Activated CD4-positive, alpha-beta T cell treated with anti-CD3 and anti-CD28 coated beads, Interleukin-2, amount 50 U/mL, for 24 hours (primary cell): ENCODE measurements at places on chromosomes 1 and 21.

DNA sequence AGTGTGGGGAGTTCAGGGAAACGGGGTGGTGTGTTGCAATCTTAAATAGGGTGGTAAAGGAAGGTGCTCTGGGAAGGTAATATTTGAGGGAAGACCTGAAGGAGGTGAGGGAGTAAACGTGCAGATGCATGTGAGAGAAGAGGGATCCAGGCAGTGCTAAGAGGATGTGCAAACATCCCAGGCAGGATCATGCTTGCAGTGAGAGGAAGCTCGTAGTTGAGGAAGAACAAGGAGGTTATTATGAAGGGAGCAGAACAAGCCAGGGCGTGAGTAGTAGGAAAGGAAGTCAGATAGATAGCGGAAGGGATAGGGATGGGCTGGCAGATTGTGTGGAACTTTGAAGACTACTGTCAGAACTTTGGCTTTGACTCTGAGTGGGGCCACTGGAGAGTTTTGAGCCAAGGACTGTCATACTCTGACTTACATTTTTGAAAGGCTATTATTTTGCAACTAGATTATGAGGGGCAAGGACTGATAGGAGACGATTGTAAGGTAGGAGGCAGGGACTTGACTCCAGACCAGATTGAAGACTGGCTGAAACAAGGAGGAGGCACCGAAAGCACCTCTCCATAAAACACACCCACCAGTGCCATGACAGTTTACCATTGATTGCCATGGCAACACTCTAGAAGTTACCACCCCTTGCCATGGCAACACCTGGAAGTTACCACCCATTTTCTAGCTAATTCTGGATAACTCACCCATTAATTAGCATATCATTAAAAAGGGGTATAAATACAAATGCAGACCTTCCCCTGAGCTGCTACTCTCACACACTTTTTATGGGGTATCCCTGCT lies 67.0 kb downstream of the XCL2 start:
- no peak for DNase-seq

DNA sequence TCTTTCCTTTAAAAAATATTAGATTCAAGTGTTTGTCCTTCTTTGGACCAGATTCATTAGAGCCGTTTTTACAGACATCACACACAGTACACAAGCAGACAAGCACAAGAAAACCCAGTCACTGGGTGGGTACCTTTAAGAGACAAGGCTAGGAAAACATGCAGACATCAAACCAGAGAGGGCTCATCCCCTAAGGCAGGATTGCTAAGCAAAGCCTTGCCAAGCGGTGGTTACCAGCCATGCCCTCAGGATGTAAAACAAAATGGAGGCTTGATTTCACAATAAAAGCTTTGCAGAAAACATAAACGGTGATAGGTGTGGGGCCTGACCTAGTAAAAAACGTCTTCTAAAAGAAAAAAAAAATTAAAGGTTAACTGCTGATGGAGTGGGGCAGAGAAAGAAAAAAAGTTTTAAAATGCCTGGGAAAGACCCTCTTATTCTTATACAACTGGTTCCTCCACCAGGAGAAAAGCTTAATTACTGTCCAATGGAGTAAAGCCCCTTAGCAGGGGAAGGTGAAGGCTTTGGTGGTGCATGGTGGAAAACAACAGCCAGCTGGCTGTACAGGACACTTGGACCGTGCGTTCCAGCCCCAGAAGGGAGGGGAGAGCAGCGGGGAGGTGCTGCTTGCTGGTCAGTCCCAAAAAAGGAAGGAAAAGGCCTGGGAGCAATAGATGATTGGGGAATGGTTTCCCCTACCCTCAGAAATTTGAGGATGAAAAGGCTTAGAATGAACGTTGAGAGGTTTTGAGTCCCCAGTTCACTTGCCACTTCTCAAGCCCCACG lies 30.4 kb upstream of the FMO1 start:
- DNase-seq = no peak

DNA sequence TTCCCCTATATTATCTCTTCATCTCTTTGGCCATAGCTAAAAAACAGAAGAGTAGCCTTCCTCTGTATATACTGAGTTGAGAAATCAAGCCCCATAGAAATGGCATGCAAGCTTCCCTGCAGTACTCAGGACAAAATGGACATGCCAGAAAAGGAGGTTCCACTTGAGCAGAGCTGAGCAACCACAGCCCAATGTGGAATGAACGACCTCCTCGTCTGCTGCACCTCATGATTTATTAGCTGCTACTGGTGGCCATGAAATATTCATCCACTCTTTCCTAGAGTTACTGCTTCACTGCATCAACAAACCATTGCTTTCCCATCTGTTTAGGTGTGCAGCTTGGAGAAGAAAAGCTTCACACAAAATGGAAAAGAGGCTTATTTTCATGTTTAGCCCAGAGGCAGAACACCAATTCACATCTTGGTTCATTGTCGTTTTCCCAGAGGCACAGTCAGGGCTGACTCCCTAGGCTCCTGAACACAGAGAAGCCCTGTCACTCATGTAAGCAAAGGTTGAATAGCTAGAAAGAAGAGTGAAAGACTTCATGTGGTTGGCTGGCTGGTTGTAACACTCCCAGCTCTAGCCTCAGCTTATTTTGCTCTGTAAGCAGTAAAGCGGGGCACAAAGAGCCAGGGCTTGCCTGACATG lies 148.0 kb downstream of the TSEN15 start:
- DNase-seq = no peak

- DNase-seq = no peak
Measured at GRCh38 chr1:234598974-234599616, 10.9 kb downstream of the IRF2BP2 start.

GRCh38 chr1:208272311-208272710 lies 28.1 kb upstream of the PLXNA2 start:
- DNase-seq = no peak

DNA sequence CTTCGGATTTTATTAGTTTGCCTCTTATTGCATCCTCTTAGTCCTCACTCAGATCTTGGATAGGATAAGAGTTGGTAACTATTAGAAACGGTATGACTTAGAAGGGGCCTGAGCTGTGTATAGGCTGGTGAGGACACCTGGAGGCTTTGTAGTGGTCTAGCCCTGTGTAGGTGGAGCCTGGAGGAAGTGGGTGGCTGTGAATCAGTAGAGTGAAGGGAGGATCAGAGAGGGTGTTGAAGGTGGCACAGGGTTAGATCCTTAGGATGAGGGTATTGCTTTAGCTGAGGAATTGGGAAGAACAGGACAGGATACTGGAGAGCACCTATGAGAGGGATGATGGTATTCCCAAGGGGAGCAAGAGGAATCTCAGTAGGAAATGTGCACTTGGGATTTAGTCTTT lies 5.7 kb downstream of the VANGL1 start:
- DNase-seq = no peak

DNA sequence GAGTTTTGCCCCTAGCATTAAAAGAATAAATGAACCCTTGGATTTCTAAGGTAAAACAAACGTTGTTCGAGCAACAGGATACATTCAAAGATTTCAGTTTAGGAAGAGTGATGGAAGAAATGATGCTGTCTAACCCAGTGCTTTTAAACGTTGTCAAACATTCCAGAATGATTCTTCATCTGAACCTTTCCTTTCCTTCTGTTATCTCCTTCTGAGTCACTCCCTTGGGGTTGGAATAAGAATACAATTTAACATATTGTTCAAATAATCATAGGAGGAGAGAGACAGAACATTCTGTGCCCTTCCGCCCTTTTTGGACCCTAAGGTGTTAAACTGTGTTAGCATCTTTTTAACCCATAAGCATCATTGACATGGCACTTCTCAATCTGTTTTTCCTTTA lies 61.1 kb upstream of the RCOR3 start:
- DNase-seq = no peak

DNA sequence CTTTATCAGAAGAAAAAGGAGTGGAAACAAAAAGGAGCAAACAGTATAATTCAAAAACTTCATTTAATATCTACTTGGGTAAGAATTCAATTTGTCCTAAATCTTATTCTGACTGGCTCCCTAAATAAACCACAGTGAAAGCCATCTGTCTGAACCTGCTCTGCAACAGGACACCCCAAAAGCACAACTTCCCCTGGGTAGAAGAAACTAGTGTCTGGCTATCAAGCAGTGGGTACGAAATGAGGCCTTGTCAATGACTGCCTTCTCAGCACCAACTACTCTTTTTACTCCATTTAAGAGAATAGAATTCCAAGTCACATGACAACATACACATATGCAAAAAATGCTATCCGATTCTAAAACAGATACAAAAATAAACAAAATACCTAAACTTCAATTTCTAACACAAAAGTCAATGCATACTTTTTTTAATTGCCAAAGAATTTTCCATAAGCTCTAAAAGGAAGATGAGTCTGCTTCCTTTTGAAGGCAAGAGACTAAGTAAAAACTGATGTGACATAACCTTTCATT lies 206.8 kb downstream of the SLC45A1 start:
- no peak for DNase-seq

DNA sequence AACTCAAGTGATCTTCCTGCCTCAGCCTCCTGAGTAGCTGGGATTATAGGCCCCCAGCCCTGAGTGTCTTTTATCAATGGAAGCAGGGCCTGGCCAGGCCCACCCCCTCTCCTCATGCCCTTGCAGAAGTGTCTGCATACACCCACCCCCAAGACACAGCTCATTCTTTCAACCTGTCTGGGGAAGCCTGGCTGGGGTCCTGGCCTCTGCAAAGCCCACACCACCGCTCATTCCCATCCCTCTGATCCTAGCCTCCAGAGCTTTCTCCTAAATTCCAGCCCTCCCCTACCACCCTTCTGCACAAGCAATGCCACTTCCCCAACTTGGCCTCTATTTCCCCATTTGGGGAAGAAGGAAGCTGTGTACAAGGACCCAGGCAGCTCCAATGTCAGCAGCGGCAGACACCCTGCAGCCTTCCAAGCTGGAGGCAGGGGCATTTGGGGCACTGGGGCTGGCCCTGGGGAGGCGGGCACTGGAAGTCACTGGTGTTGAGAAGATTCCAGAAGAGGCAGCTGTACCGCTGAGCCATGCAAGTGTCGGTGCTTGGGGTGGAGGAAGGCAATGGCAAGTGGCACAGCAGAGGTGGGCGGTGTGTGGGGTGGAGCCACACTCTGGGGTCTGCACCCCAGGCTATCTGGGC lies 33.7 kb upstream of the ARF1 start:
- no peak for DNase-seq

DNA sequence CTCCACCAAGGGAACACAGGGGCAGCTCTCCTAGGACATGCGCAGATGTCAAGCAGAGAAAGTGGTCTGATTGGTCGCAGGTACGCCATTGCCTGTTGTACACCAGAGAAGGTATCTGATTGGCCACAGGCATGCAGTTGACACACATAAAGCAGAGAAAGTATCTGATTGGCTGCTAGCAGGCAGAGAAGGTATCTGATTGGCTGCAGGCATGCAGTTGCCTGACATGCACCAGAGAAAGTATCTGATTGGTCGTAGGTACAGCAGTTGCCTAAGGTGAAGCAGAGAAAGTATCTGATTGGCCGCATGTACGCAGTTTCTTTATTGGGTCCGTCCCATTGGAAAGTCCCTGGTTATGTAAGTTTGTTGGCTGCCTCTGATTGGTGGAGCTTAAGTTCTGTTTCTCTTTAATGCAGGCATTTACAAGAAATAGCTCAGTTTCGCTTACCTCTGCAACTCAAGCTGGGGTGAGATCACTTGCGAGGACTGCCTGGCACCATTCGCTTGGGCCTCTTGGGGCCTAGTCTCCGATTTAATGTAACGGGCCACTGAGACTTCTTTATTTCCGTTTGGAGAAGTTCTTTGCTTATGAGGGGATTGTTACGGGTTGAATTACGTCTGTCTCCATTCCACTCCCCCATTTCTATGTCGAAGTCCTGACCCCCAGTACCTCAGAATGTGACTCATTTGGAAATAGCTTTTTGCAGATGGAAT lies 74.2 kb downstream of the SIK1 start:
- DNase-seq = no peak

- no peak for DNase-seq
Measured at GRCh38 chr21:25508364-25508763, 98.9 kb downstream of the MRPL39 start.

DNA sequence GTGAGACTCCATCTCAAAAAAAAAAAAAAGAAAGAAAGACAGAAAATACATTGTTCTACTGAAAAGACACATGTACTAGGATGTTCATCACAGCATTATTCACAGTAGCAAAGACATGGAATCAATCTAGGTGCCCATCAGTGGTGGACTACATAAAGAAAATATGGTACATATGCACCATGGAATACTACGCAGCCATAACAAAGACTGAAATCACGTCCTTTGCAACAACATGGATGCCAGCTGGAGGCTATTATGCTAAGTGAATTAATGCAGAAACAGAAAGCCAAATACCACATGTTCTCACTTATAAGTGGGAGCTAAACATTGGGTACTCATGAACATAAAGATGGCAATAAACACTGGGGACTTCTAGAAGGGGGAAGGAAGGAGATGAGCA lies 48.9 kb upstream of the SLC19A2 start:
- DNase-seq = no peak

DNA sequence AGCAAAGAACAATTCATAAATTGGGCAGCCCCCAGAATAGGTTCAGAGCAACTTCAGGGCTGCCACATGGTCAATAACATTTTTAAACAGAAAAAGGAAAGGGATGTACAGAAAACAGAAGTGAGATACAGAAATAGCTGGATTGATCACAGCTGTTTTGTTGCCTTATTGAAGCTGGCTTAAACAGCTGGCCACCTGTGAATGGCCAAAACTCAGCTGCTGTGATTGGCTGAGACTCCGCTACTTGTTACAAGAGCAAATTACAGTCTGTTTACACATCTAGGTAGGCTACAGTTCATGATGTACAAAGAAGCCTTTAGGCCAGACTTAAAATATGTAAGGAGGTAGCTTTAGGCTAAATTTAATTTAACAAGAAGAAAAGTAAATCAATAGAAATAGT lies 11.6 kb upstream of the IFNAR1 start:
- DNase-seq = no peak

DNA sequence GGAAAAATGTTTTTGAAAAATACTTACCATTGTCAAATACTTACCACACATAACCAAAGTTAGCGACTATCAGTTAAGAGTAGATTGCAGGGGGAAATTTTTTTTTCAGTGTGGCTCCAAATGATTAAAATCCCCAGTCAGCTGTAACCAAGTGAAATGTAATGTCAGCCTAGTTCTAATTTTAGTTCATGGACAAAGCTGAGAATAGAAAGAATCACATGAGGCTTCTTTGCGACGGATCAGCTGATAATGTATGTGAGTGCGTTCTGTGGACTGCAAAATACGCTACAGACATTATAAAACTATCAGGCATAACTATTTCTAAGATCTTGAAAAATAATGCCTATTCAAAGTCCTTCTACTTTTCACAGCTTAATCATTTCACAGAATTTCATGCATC lies at the start of gene LRRC39:
Gene LRRC39 (minus strand): TSS at position 166 of the 400 bp plus-strand sequence. CDS start 9,740 bp downstream, outside the sequence.
- no peak for DNase-seq

GRCh38 chr1:244732851-244733450 lies 80.0 kb downstream of the DESI2 start:
- DNase-seq = no peak

DNA sequence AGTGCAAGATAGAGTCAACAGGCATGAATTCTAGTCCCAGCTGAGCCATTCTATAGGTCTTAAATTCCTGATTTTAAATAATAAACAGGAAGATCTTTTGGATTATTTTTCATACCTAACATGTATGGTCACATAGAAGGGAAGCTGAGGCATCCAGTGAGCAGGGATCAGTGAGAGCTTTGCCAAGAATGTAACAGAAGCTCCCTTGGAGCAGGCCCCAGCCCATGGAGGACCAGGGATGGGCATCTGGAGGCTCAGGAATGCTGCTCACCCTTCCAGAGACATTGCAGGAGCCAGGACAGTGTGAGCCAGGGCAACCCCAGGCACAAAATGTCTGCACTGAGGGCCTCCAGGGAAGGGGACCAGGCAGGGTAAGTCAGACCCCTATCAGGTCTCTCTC lies 54.4 kb upstream of the KCND3 start:
- no peak for DNase-seq
